ENCODE measurements at places on chromosomes 3 and 15.

- H3K36me3 ChIP-seq, result no peaks in the 10 kb centered on the region
- no peak for DNase-seq
- H3K4me3 ChIP-seq, result no peak overlapping the region
Observed at GRCh38 chr3:87173776-87174175, 53.3 kb upstream of the CHMP2B start.

- H3K27me3 ChIP-seq, result no peaks in the 10 kb centered on the region
- peaks cover 54% of the 10 kb centered on the region for H3K36me3 ChIP-seq
- DNase-seq, result no peak
- no peak overlapping the region for H3K27ac ChIP-seq
Observed at GRCh38 chr15:76648732-76649444, 256.3 kb downstream of the SCAPER start.

DNA sequence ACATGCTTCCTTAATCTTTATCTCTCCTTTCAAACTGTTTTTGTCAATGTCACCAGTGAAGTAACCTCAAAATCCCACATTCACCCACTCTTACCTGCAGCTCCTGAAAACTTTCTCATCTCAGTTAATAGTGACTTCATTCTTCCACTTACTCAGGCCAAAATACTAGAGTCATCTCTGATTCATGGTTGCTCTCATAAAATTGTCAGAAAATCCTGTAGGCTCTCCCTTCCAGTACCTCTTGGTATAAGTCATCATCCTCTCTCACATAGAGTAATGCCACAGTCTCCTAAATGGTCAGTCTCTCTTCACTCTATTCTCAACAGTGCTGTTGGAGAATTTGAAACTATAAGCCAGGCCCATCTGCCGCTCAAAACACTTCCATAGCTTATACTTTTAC, 34.9 kb upstream of the POU1F1 start:
- peak overlapping the region; percentile 2 for H3K27ac ChIP-seq
- H3K4me1 ChIP-seq, result peaks cover 26% of the 10 kb centered on the region
- DNase-seq, result no peak
- H3K36me3 ChIP-seq, result no peaks in the 10 kb centered on the region
- peaks cover 8% of the 10 kb centered on the region for H3K27me3 ChIP-seq

- no peak overlapping the region for H3K4me3 ChIP-seq
- no peaks in the 10 kb centered on the region for H3K4me1 ChIP-seq
- no peak overlapping the region for H3K27ac ChIP-seq
- H3K36me3 ChIP-seq, result no peaks in the 10 kb centered on the region
- peaks cover 2% of the 10 kb centered on the region for H3K27me3 ChIP-seq
Observed at GRCh38 chr3:32592696-32593353, 22.2 kb upstream of the DYNC1LI1 start.

- no peaks in the 10 kb centered on the region for H3K27me3 ChIP-seq
- H3K36me3 ChIP-seq, result peaks cover 52% of the 10 kb centered on the region
- no peak for DNase-seq
- peak overlapping the region; percentile 7 for H3K27ac ChIP-seq
- H3K4me1 ChIP-seq, result peaks cover 26% of the 10 kb centered on the region
- H3K4me3 ChIP-seq, result no peak overlapping the region
Observed at GRCh38 chr15:44706946-44707636, 4.0 kb downstream of the PATL2 start.

DNA sequence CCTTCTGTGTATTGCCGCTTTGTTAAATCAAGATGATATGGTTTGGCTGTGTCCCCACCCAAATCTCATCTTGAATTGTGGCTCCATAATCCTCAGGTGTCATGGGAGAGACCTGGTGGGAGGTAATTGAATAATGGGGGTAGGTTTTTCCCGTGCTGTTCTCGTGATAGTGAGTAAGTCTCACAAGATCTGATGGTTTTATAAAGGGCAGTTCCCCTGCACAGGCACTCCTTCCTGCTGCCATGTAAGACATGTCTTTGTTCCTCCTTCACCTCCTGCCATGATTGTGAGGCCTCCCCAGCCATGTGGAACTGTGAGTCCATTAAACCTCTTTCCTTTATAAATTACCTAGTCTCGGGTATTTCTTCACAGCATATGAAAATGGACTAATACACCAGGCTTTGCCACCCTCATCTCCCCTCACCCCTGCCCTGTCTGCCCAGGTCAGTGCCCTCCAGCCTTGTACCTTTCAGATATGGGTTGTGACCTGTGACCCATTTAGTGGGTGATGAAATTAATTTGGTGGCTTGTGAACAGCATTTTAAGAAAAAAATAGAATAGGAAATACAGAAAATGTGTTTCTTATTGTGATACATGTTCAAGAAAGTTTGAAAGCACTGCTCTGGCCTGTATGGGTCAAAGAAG, 56.1 kb upstream of the MCF2L2 start:
- peaks cover 12% of the 10 kb centered on the region for H3K36me3 ChIP-seq
- peaks cover 11% of the 10 kb centered on the region for H3K4me1 ChIP-seq
- no peak for DNase-seq
- no peak overlapping the region for H3K4me3 ChIP-seq
- H3K27me3 ChIP-seq, result no peaks in the 10 kb centered on the region

GRCh38 chr3:11001658-11002021, 9.1 kb downstream of the SLC6A1 start:
- no peak overlapping the region for H3K27ac ChIP-seq
- no peak for DNase-seq
- H3K27me3 ChIP-seq, result peaks cover 38% of the 10 kb centered on the region
- H3K36me3 ChIP-seq, result no peaks in the 10 kb centered on the region

- H3K4me1 ChIP-seq, result no peaks in the 10 kb centered on the region
- H3K4me3 ChIP-seq, result no peak overlapping the region
- no peaks in the 10 kb centered on the region for H3K27me3 ChIP-seq
- peak overlapping the region; percentile 82 for H3K27ac ChIP-seq
- DNase-seq, result no peak
- H3K36me3 ChIP-seq, result peaks cover 74% of the 10 kb centered on the region
Observed at GRCh38 chr3:47407896-47408838, 27.3 kb downstream of the PTPN23 start.

GRCh38 chr3:102577082-102577789, 142.4 kb downstream of the ZPLD1 start:
- H3K36me3 ChIP-seq, result no peaks in the 10 kb centered on the region
- H3K27me3 ChIP-seq, result no peaks in the 10 kb centered on the region
- H3K27ac ChIP-seq, result no peak overlapping the region
- no peak overlapping the region for H3K4me3 ChIP-seq
- H3K4me1 ChIP-seq, result no peaks in the 10 kb centered on the region

DNA sequence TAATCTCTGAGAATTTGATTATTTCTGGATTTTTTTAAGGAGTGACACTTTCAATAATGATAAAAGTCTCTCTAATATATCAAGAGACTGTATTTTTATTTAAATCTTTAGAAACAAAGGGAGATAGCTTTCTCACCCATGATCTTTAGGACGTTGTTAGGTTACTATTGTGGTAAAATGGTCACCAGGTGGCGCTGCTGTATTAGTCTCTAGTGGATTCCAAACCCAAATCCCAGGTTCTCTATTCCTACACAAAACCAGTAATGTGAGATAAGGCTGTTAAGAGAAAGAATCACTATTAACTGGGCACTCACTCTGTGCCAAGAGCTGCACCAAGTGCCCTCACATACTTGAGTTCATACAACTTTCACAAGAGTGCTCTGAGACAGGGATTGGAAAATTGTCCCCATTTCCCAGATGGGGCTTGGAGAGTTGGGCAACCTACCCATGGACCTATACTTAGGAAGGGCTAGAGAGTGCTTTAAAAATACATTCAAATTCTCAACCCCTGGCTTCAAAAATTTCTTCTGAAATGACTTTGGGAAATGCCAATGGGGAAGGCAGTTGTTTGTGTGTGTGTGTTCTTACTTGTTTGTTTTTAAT, 593.4 kb upstream of the TGFBR2 start:
- H3K27me3 ChIP-seq, result peaks cover 9% of the 10 kb centered on the region
- DNase-seq, result peak; percentile 35
- no peaks in the 10 kb centered on the region for H3K36me3 ChIP-seq

DNA sequence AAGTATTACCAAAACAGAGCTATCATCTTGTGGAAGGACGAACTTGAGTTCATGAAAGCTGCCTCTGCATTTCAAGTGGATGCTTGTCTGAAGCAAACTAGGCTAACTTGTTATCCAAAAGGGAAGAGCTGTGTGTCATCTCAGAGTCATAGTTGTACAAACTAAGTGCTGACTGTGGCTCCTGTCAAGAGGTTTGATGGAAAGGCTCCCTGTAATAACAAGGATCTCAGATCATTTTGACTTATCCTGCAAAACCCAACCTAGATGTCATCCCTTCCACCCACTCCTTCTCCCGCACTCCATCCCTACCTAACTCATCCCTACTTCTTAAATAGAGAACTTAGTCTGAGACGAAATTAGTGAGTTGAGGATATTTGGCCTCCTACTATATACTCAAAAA, 110.8 kb downstream of the NR2E3 start:
- no peaks in the 10 kb centered on the region for H3K27me3 ChIP-seq
- no peaks in the 10 kb centered on the region for H3K4me1 ChIP-seq
- DNase-seq, result no peak
- no peak overlapping the region for H3K4me3 ChIP-seq
- peaks cover 14% of the 10 kb centered on the region for H3K36me3 ChIP-seq

DNA sequence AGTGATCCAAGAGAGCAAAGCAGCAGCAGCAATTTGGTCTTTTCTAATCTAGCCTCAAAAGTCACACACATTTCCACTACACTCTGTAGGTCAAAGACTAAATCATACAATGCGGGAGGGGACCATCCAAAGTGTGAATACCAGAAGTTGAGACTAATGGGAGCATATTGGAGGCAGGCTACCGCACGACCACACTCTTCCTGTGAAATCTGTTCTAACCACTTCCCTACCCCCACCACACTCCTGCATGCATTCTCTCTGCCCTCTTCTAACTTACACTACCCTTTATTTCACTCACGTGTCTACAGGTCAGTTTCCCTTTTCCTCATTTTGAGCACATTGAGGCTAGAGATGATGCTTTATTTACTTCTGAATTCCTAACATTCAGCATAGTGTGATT, 23.7 kb upstream of the PRTG start:
- peaks cover 16% of the 10 kb centered on the region for H3K27me3 ChIP-seq
- no peak overlapping the region for H3K4me3 ChIP-seq
- H3K4me1 ChIP-seq, result peaks cover 3% of the 10 kb centered on the region

DNA sequence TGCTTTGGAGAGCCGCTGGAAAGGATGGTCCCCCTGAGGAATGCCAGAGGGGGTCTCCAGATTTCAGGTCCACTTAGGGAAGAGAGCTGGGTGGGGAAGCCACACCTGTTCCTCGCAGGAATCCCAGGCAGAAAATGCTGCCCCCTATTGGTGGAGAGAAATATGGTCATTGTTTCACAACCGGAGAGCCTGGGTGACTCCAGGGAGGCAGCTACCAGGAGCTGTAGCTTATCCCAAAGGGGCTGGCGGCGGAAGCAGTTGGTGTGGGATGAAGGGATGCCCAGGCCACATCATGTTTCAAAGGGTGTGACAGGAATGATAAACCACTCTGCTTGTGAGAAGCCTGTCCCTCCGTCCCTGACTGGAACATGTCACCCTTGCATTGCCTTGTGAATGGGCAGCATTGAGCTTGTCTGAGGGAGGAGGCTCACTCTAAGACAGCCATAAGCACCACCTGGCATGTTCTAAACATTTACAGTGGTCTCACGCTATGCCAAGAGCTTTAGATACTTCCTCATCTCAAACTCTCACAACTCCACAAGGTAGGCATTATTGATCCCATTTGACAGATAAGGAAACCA, 34.5 kb downstream of the POMGNT2 start:
- peaks cover 4% of the 10 kb centered on the region for H3K4me1 ChIP-seq
- no peak overlapping the region for H3K27ac ChIP-seq
- H3K36me3 ChIP-seq, result no peaks in the 10 kb centered on the region
- no peaks in the 10 kb centered on the region for H3K27me3 ChIP-seq
- no peak overlapping the region for H3K4me3 ChIP-seq
- peak; percentile 40 for DNase-seq

Measured in activated T-cell treated with anti-CD3 and anti-CD28 coated beads, Interleukin-2, amount 50 U/mL, for 24 hours (primary cell).